ENCODE measurements at places on chromosomes 13 and 19.
A peak's percentile ranks its signal among the peaks of the same experiment; 100 is the strongest.

- no peak for DNase-seq
These were observed 85.7 kb upstream of the MBNL2 start for GRCh38 chr13:97136418-97136817.

GRCh38 chr13:51858433-51859247 is 3.1 kb upstream of the CCDC70 start:
- no peak for DNase-seq

DNA sequence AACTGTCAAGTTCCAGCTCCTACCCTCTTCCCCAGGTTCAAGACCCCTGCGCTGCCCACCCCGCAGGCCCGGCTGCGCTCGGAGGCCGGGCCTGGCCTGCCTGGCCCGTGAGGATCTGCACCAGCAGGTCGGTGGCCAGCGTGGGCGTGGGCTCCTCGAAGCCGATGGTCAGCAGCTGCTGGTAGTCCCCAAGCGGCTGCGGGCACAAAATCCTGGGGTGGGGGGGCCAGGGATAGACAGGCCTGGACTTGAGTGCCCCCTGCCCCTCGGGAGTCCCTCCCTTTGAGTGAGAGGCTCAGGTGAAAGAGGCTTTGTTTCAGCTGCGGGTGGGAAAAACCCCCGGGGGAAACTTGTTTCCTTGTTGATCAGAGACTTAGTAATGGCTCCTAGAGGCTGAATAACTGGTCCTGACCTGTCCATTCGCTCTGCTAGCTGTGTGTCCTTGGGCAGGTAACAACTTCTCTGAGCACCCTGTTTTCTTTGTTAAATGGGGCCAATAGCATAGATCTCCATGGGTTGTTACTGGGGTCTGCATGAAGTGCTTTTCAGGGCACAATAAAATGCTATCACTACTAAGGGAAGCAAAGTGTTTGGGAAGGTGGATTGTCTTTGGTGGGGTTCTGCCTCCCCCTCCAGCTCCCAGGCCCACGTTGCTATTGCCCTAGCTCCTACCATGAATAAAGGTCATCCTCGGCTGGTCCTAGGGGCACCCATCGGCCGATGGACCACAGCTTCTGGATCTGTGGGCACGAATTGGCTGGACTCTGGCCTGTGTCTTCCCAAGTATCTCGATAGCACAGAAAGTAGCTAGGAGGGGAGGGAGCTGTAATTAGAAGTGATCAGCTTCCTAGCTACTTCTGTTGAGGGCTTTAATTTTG is 3.5 kb downstream of the C19orf67 start:
- no peak for DNase-seq

DNA sequence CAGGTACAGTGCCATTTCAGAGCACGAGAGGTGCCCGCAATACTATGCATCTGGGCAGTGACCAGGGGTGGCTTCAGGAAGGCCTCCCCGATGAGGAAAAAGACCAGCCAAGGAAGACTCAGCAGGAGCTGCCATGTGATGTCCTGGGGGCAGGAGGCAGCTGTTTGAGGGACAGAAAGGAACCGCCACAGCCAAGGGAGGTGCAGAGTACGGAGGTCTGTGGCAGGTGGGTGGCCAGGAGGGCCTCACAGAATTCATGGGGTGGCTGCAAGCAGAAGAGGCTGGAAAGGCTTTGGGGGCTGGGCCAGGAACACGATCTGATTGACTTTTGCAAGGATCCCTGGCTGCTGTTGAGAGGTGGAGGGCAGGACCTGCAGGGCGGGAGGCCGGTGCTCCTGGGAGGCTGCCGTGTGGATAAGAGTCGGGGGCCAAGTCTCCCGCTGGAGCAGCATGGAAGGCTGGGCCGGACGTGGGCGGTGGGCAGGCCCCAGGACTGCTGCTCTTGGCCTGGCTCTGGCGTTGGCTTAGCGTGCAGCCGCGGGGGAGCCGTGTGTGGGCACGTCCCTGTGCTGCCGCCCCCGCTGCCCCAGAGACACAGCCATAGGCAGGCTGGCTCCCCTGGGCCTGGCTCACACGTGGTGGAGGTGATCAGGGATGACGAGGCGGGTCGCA is 29.1 kb downstream of the CEBPA start:
- DNase-seq, result no peak

GRCh38 chr19:40601134-40601974 is at the start of gene LTBP4:
Gene LTBP4 (plus strand): TSS chr19:40601369. CDS start chr19:40601388, 19 bp downstream.
- no peak for DNase-seq

GRCh38 chr13:29562786-29563438 is 32.6 kb downstream of the SLC7A1 start:
- no peak for DNase-seq

DNA sequence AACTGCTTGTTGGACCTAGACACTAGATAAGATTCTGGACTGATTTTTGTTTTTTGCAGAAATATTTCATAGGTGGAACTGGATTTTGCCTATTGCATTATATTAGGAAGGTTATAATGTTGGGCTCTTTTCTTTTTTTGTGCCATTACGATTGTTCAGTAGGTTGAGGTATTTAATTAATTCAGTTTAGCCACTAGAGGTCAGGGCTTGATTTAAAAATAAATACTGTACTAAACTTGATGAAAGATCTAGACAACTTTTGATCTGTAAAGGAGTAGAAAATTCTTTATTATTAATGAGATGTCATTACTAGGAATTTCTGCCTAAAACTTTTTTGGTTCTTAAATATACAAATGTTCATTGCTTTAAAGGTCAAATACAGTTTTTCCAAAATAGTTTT is 15.2 kb upstream of the SUPT20H start:
- no peak for DNase-seq

DNA sequence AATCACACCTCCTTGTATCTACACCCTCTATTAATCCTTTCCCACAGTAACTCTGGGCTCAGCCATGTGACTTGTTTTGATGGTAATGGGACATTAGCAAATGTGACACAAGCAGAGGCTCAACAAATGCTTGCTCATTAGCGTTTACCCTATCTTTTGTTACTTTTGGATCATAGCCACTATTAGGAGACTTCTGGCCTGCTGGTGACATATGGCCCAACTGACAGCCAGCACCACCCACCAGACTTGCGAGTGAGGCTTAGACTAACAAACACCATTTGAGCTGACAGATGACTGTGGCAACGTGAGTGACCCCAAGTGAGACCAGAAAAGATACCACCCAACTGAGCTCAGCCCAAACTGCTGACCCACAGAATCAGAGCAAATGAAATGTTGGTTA is 154.1 kb downstream of the OLFM4 start:
- no peak for DNase-seq

DNA sequence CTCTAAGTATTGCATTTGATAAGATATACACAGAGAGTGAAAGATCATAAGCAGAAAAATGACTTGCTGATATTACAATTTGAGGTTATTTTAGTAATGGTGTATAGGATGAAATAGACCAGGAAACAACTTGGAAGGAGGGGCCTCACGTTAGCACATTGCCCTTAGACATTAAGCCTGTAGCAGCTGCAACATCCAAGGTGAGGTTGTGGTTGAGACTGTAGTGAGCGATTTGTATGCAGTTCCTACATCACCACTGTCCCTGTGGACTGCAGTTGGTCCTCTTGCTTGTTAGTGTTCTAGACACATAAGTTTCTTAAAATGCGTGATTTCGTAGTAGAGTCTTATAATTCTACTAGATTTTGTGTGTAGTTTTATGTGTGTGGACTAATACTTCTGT is 311.3 kb downstream of the ATP8A2 start:
- DNase-seq, result no peak

- DNase-seq, result peak; percentile 93
These were observed 197.0 kb downstream of the COL4A1 start for GRCh38 chr13:110109910-110110309.

DNA sequence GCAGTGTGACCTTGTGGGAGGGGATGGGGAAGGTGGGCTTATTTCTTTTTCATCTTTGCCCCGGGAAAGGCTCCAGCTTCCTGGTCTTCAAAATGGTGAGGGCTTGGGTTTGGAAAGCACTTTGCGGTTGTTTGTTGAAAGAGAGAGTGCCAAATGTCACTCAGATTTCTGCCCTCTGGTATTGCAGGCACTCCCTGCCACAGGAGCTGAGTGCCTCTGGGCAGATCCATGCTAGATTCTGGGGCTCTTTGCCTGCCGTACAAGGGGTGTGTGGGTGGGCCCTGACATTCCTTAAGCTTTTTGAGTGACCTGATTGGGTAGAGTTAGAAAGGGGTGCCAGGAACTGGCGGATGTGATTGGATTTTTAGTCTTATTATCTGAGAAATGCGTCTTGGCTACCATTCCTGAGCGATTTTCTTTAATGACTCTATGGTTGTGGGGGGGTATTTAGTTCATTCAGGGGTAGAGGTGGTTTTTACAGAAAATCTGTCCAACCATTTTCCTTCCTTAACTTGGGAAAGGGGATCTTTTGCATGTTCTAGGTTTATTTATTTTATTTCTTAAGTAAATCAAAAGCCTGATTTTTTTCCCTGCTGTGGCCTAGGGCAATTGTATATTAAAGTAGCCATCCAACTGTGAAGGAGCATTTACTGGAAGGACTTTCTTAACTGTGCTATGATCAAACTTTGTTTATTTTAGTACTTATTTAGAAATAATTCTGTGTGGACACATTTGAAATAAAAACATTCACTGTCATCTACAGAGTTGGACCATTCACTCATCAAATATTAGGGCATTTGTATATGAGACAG is 3.2 kb downstream of the ARHGAP35 start:
- DNase-seq, result no peak

DNA sequence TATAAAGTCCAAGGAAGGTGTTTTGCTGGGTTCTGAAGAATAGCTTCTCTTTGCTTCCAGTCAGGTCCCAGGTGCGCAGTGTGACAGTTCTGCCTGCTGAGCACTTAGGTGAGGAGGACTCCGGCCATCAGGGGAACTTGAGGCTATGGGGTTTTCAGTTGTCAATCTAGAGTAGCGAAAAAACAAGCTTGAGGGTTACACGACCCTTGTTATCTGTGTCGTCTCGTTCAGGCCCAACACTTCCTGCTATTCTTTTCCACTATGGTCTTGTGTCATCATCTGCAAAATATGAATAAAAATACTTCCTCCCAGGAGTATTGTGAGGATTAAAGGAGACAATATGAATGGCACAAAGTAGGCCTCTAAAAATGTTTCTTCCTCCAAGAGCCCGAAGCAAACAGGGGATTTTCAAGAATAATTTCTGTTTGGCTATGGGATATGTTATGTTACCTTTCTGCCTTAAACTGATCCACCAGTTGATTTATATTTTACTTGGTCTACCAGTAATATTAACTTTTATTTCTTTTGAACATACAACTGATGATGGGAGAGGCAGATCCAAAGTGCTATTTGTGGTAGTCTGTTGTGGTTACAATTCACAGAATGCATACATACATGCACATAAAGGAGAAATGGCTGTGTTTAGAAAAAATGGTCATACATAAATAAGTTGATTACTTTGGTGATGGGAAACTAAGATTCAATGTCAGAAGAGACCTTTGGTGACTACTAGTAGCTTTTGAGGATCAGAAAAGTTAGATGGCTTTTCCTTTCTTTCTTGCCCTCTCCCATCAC is 40.5 kb upstream of the RCBTB2 start:
- DNase-seq, result no peak

DNA sequence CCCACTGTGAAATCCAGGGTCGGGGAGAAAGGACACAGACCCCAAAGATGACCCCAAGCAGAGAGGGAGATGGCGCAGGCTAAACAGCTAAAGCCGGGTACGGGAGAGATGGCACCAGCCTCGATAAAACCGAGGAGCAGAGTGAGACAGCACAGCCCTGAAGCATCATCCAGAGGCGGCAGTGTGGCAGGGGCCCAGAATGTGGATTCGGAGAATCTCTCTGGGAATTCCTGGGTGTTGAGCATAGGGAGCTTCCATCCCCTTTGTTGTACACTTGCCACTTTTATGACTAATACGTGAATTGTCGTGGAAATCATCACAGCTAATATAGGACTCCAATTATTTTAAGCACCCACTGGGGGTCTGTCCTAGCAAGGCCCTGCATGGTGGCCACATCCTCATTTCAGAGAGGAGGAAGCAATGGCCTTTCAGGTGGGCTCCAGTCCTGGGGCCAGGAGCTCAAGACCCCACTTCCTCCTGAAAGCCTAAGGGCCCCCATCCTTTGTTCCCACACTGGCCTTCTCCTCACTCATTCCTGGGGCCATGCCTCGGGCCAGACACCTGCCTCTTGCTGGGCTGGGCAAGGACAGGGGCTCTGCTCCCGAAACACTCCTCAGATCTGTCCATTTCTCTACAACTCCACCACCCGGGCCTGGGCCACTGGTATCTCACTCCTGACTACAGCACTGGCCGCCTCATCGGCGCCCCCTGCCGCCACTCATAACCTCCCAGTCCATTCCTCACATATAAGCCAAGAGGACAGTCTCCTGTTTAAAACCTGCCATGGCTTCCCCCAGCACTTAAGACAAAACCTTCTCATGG is 29.3 kb upstream of the ATP1A3 start:
- DNase-seq, result no peak

DNA sequence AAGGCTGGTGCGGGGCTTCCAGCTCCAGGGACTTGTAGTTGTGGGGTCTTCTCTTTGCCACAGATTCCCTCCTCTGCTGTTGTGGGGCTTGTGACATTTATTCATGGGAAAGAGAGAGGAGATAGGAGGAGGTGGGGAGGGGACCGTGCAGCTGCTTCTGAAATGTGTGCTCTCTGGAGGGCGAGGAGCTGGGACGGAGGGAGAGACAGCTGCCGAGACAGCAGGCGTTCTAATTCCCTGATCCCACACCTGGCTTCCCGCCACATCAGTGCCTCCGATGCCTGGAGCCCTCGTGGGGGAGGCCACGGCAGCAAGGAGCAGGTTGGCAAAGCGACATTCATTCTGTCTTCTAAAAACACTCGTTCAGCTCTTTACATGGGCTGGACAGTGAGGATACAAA is 164.4 kb downstream of the USP12 start:
- DNase-seq, result no peak

- DNase-seq, result no peak
These were observed 1.6 kb upstream of the IGFL4 start for GRCh38 chr19:46042252-46042883.

GRCh38 chr13:84400706-84401105 is 518.4 kb upstream of the SLITRK1 start:
- DNase-seq, result peak; percentile 76

- no peak for DNase-seq
These were observed 25.9 kb upstream of the SLC46A3 start for GRCh38 chr13:28744656-28745055.

- DNase-seq, result no peak
These were observed 287.1 kb downstream of the ITGBL1 start for GRCh38 chr13:101739382-101740178.

DNA sequence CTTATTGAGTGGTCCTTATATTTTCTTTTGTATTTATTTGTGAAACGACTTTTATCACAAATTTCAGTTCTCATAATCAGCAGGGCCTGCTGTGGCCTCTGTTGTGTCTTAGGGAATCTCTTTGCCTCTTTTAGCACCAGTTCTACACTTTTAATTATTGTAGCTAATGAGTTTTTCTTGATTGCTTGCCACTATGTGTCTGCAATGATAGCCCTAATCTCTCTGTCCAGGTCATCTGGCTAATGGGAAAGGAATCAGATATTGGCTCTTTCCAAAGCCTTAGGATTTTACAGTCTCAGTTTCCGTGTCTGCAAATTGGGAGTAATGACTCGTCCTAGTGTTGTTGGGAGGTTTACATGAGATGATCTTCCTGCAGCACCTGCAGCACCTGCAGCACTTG is 10.2 kb downstream of the WDFY2 start:
- DNase-seq, result no peak

DNA sequence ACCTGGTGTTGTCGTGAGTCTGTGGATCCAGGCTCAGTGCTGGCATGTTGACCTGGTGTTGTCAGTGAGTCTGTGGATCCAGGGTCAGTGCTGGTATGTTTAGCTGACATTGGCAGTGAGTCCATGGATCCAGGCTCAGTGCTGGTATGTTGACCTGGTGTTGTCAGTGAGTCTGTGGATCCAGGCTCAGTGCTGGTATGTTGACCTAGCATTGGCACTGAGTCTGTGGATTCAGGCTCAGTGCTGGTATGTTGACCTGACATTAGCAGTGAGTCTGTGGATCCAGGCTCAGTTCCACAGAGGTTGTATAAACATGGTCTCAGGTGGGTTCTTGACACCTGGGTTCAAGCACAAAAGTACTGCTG is 16.8 kb upstream of the PDCD2L start:
- DNase-seq, result no peak
